Activated CD4-positive, alpha-beta memory T cell treated with anti-CD3 and anti-CD28 coated beads, Interleukin-2, amount 10 ng/mL, durations not matched to agents 7 days and 5 days (primary cell): ENCODE measurements at places on chromosomes 2 and 18. TPM values are rescaled to one million over a fixed set of nuclear protein-coding genes. Genes with fewer than 3 reads are reported as not detected.
A peak's percentile ranks its signal among the peaks of the same experiment; 100 is the strongest.

The RAX gene
- total RNA-seq, result not detected

The BOLL gene
- not detected for total RNA-seq

The ITGB6 gene
- total RNA-seq, result not detected

The TUBB8B gene
- total RNA-seq, result not detected

The CEP192 gene
- 46.1 TPM for total RNA-seq

The ATOH8 gene
- 0.55 TPM for total RNA-seq

The ANKRD23 gene
- total RNA-seq, result 16.9 TPM

The EVX2 gene
- total RNA-seq, result not detected

The PLEKHA3 gene
- 28.7 TPM for total RNA-seq

DNA sequence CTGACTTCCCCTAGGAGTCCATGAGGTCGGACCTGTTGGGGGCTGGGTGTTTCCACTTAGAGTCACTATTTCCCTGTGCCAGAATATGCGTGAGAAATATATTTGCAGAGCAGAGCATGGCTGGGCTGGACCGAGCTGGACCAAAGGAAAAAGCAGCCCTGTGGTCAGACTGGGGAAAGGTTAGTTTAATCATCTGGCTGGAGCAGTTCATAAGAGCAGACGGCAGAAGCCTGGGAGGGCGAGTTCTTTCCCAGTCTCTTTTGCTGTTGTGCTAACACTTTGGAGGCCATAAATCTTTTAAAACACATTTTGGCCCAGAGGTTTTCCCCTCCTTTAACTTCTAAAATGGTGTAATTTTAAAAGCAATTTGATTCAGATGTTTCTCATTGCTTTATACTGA lies 66.5 kb downstream of the GLI2 start:
- no peak overlapping the region for H3K27ac ChIP-seq
- DNase-seq, result no peak
- H3K27me3 ChIP-seq, result no peaks in the 10 kb centered on the region

- H3K4me1 ChIP-seq, result peaks cover 38% of the 10 kb centered on the region
- no peaks in the 10 kb centered on the region for H3K27me3 ChIP-seq
- DNase-seq, result no peak
- no peak overlapping the region for H3K27ac ChIP-seq
- H3K36me3 ChIP-seq, result peaks cover 40% of the 10 kb centered on the region
Measured at GRCh38 chr2:181117206-181117925, 137.0 kb downstream of the UBE2E3 start.

DNA sequence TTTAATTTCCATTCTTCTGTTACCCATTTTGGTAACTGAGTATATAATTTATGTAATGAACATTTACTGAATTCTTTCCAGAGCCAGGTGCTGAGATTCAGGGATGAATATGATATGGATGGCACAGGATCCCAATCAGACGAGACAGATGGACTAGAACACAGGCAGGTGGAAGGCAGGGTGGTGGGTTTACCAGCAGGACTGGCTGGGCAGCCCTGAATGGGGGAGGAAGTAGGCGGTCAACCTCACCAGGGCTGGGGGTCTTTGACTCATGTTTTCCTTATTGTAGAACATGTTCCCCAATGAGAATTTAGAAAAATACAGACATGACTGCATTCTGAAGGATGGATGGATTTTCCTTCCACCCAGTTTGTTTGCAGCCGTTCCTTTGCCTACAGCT lies 80.3 kb downstream of the CIB4 start:
- H3K27me3 ChIP-seq, result peaks cover 76% of the 10 kb centered on the region
- no peaks in the 10 kb centered on the region for H3K36me3 ChIP-seq
- H3K4me3 ChIP-seq, result no peak overlapping the region
- H3K4me1 ChIP-seq, result peaks cover 2% of the 10 kb centered on the region
- H3K27ac ChIP-seq, result no peak overlapping the region
- DNase-seq, result no peak

DNA sequence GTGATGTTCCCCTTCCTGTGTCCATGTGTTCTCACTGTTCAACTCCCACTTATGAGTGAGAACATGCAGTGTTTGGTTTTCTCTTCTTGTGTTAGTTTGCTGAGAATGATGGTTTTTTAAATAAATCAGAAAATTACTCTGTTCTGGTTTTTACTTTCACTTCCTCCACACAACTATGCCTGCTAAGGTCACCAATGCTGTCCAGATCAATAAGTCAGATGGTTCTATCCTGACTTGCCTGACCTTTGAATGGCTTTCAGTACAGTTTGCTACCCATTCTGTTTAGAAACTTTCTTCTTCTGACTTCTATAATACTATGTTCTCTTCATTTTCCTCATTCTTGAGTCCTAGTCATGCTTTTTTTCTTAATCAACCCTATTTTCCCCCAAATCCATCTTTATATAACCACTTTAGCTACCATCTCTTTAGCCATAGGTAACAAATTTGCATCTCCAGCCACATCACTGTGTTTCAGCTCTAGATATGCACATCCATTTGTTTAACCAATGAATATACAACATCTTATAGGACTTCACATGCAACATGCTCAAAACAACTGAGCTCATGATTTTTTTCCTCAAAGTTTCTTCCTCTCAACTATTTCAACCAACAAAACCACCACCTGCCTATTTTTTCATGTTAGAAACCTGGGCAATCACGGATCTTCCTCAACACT lies 58.8 kb upstream of the SLC38A11 start:
- H3K4me1 ChIP-seq, result no peaks in the 10 kb centered on the region
- no peak overlapping the region for H3K27ac ChIP-seq
- H3K36me3 ChIP-seq, result no peaks in the 10 kb centered on the region
- DNase-seq, result no peak

DNA sequence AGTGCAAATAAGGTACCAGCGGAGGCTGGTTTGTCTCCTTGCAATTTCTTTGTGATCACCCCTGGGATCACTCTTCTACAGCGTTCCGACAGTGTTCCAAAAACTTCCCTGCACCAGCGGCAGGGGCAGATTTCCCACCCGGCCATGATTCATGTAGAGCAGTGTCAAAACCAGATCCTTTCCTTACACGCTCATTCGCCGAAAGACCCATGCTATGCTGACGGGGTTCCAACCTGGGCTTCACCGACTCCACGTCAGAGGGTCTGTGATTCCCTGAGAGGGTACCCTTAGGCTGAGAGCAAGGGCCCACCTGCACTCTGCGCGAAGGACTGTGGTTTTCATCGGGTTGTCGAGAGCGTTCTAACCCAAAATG lies 423 bp upstream of the TTC27 start:
- H3K4me3 ChIP-seq, result peak overlapping the region; percentile 87
- H3K27ac ChIP-seq, result peak overlapping the region; percentile 84
- no peak for DNase-seq
- H3K27me3 ChIP-seq, result no peaks in the 10 kb centered on the region
- peaks cover 29% of the 10 kb centered on the region for H3K4me1 ChIP-seq
- H3K36me3 ChIP-seq, result peaks cover 14% of the 10 kb centered on the region

DNA sequence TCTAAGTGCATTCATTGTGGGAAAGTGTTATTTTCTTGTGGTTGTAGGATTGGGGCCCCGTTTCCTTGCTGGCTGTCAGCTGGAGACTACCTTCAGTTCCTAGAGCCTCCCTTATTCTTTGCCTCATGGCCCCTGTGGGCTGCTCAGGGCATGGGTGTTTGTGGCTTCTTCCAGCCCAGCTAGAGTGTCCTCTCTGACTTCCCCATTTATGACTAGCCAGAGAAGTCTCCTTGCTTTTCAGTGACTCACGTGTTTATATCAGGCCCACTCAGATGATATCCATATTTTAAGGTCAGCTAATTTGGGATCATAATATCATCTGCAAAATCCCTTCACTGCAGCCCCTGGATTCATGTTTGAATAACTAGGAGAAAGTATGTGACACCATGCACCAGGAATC lies 62.8 kb downstream of the DTNA start:
- H3K27ac ChIP-seq, result no peak overlapping the region
- no peaks in the 10 kb centered on the region for H3K4me1 ChIP-seq
- DNase-seq, result no peak
- no peaks in the 10 kb centered on the region for H3K27me3 ChIP-seq
- no peaks in the 10 kb centered on the region for H3K36me3 ChIP-seq

GRCh38 chr2:232219496-232219870 lies 159.1 kb upstream of the ALPP start:
- peaks cover 11% of the 10 kb centered on the region for H3K4me1 ChIP-seq
- H3K4me3 ChIP-seq, result no peak overlapping the region
- no peak for DNase-seq
- no peaks in the 10 kb centered on the region for H3K27me3 ChIP-seq
- no peak overlapping the region for H3K27ac ChIP-seq
- no peaks in the 10 kb centered on the region for H3K36me3 ChIP-seq

GRCh38 chr2:7034303-7034702 lies 117.1 kb downstream of the RNF144A start:
- H3K27ac ChIP-seq, result no peak overlapping the region
- peaks cover 5% of the 10 kb centered on the region for H3K36me3 ChIP-seq
- H3K27me3 ChIP-seq, result no peaks in the 10 kb centered on the region
- H3K4me1 ChIP-seq, result peaks cover 9% of the 10 kb centered on the region

DNA sequence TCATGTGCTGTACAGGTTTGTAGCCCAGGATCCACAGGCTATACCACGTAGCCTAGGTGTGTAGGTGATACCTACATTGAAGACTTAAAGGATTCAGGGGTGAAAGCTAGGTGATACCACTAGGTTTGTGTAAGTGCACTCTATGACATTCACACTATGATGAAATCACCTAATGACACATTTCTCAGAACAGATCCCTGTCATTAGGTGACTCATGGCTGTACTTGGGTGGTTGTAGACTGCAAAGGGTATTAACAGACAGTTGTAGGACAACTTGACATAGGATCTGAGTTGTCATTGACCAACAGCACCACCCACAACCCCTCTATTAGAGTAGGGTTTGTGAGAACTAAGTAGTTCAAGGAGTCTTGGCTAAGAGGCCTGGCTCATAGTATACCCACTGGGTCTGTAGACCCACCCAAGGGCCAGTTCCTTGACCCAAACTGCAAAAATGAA lies 27.7 kb upstream of the SMCHD1 start:
- no peaks in the 10 kb centered on the region for H3K27me3 ChIP-seq
- H3K4me3 ChIP-seq, result no peak overlapping the region
- DNase-seq, result peak; percentile 28
- H3K36me3 ChIP-seq, result peaks cover 23% of the 10 kb centered on the region
- peaks cover 29% of the 10 kb centered on the region for H3K4me1 ChIP-seq

GRCh38 chr2:151261977-151262291 lies 271 bp upstream of the RBM43 start:
- peak overlapping the region; percentile 88 for H3K4me3 ChIP-seq
- no peaks in the 10 kb centered on the region for H3K27me3 ChIP-seq
- DNase-seq, result no peak
- peaks cover 14% of the 10 kb centered on the region for H3K36me3 ChIP-seq

GRCh38 chr18:74230922-74231714 lies 60.6 kb downstream of the CYB5A start:
- no peaks in the 10 kb centered on the region for H3K36me3 ChIP-seq
- H3K27me3 ChIP-seq, result no peaks in the 10 kb centered on the region
- H3K4me1 ChIP-seq, result no peaks in the 10 kb centered on the region
- no peak overlapping the region for H3K27ac ChIP-seq
- no peak overlapping the region for H3K4me3 ChIP-seq
- DNase-seq, result no peak

- no peak overlapping the region for H3K27ac ChIP-seq
- H3K4me3 ChIP-seq, result no peak overlapping the region
- peaks cover 3% of the 10 kb centered on the region for H3K27me3 ChIP-seq
- no peak for DNase-seq
- no peaks in the 10 kb centered on the region for H3K4me1 ChIP-seq
Measured at GRCh38 chr2:55482186-55482884, 37.2 kb upstream of the CFAP36 start.

DNA sequence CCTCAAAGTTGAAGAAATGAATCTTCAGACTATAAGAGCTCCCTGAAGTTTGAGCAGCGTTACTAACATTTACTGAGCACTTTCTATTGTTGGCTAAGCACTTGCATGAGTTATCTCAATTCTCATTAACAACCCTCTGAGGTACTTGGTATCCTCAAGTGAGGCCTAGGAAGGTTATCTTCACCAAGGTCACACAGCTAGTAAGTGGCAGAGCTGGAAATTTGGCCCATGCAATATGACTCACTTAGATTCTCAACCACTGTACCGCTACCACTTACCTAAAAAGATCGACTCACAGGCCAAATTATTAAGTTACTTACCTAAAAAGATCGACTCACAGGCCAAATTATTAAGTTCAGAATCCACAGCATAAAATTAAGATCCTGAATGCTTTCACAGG lies 8.7 kb upstream of the METAP1D start:
- no peak for DNase-seq
- peaks cover 17% of the 10 kb centered on the region for H3K27me3 ChIP-seq
- H3K27ac ChIP-seq, result no peak overlapping the region
- H3K4me1 ChIP-seq, result peaks cover 5% of the 10 kb centered on the region

DNA sequence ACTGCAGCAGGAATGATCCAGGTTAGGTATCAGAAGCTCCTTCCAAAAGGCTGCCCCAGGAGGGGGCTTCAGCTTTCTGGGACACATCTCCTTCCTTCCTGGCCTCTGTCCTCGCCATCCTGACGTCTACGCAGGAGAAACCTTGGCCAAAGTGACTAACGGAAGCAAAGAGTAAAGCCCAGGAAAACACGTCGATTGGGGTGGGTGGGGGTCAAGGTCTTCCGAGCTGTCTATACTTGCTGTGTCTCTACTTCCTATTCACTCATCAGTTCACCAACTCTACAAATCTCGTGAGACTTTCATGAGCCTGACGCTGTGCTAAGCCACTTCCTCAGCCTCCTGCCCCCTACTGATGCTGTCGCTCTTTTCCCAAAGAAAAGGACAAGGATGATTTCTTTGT lies 212.6 kb downstream of the TNS1 start:
- peak overlapping the region; percentile 5 for H3K27ac ChIP-seq
- H3K27me3 ChIP-seq, result no peaks in the 10 kb centered on the region
- peak overlapping the region; percentile 70 for H3K4me3 ChIP-seq
- H3K4me1 ChIP-seq, result peaks cover 20% of the 10 kb centered on the region

GRCh38 chr18:25533218-25533617 lies 181.3 kb upstream of the ZNF521 start:
- no peaks in the 10 kb centered on the region for H3K27me3 ChIP-seq
- no peak overlapping the region for H3K27ac ChIP-seq
- no peak for DNase-seq
- no peaks in the 10 kb centered on the region for H3K36me3 ChIP-seq
- no peak overlapping the region for H3K4me3 ChIP-seq

DNA sequence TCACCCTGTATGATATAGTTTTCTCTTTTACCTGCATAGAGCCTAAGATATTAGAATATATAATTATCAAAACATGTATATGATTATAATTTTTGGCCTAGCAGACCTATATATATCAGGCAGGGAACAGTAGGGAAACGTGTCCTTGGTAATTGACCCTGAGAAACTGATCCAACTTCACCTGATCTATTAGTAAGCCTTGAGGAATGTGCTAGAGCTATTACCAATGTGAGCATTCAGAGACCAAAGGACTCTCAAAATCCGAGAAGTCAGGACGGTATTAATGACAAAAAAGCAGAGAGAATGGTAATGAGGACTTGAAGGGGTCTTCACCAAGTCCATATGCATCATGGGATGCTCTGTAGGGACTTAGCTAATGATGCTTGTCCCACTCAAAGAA lies 571.9 kb downstream of the CPS1 start:
- H3K36me3 ChIP-seq, result no peaks in the 10 kb centered on the region
- H3K4me1 ChIP-seq, result no peaks in the 10 kb centered on the region
- no peaks in the 10 kb centered on the region for H3K27me3 ChIP-seq
